Islet precursor cell (in vitro differentiated cells): ENCODE measurements at places on chromosomes 7 and 10.
A peak's percentile ranks its signal among the peaks of the same experiment; 100 is the strongest.

GRCh38 chr10:89923661-89924060 is 222.3 kb downstream of the KIF20B start:
- no peak for DNase-seq

GRCh38 chr7:99473315-99473596 is 566 bp downstream of the ZNF789 start:
- no peak for DNase-seq

- no peak for DNase-seq
Observed at GRCh38 chr7:14579971-14580370, 322.6 kb downstream of the DGKB start.

GRCh38 chr10:36681751-36682632 is 443.4 kb upstream of the ANKRD30A start:
- peak; percentile 72 for DNase-seq

DNA sequence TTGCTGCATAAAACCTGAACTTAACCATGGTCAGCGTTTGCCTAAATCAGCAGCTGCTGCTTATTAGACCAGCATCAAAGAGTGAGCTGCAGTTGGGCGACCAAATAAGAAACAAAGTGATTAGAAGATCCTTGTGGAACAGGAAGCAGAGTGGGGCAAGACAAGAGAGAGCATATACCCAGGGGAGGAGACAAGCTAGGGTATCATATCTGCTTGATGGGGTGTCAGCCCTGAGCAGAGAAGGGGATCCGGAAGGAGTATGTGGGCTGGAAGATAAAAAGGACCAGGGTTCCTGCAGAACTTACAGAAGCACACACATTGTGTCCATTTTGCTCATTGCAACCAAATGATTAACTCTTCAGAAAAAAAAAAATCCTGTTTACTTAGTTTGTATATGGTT is 213.6 kb downstream of the CELF2 start:
- no peak for DNase-seq

DNA sequence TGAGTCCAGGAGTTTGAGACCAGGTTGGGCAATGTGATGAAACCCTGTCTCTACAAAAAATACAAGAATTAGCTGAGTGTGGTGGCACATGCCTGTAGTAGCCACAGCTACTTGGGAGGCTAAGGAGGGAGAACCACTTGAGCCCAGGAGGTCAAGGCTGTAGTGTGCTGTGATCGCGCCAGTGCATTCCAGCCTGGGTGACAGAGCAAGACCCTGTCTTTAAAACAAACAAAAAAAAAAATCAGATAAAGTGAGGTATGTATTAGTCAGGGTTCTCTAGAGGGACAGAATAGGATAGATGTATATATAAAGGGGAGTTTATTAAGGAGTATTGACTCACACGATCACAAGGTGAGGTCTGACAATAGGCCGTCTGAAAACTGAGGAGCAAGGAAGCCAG is 101.5 kb upstream of the GPR26 start:
- DNase-seq = no peak

DNA sequence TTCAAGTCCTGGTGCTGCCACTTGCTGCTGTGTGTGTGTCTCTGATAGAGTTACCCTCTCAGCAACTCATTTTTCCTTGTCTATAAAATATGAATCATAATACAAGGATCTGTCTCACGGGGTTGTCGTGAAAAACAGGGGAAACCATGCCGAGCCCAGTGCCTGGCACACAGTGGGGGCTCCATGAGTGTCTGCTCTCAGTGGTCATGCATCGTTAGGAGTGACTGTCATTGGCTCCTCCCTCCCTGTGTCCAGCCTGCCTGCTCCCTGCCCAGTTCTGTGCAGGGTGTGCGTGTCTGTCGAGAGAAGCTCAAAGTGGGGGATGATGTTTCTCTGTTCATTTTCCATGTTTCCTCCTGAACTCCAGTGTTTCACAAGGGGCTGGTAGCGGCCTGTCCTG is 83.6 kb upstream of the LRRC4 start:
- DNase-seq = no peak

DNA sequence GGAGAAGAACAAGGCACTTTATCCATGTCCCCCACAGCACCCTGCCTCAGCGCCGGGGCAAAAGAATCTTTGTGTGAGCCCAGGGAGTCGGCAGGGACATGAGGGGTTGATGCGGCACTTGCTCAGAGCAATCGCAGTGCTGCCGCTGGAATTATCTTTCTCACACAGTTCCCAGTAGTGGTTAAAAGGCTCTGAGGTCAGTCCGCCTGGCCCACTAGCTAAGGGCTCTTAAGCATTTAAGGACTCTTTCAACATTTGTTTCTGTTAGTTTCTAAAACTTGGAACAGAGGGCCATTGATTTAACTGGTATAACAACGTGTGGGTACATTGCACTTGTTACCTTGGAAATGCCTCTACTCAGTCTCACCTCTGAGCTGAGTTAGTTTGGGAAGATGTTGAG is 208.0 kb upstream of the C7orf33 start:
- DNase-seq = no peak

DNA sequence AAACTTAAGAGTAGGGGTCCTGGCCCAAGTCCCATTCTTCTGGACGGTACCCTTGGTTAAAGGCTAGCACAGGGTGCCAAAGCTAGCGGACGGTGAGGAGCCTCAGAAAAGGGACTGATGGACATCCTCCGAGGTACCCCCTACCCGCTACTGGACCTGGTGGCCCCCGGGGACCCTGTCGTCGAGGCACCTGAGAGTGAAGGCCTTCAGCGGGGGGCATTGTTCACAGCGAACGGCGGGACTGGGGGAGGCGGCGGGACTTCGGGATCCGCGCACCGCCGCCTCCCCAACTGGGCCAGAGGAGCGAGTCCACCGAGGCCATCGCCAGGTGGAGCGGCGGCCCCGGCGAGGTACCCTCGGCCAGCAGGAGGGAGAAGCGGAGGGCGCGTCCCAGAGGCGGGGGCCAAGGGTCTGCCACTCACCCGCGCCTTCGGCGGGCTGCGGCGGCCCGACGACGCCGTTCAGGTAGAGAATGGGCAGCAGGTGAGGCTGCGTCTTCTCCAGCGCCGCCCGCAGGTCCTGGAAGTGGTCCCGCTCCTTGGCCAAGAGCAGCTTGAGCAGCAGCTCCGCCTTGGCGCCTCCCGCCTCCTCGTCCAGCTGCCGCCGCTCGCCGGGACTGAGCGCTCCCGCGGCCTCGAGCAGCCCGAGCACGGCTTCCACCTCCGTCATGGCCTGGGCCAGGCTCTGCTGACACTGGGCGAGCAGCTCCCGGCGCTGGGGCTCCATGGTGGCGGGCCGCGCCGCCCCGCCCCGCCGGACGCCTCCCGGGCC is 575 bp downstream of the DLG5 start:
- peak; percentile 86 for DNase-seq

DNA sequence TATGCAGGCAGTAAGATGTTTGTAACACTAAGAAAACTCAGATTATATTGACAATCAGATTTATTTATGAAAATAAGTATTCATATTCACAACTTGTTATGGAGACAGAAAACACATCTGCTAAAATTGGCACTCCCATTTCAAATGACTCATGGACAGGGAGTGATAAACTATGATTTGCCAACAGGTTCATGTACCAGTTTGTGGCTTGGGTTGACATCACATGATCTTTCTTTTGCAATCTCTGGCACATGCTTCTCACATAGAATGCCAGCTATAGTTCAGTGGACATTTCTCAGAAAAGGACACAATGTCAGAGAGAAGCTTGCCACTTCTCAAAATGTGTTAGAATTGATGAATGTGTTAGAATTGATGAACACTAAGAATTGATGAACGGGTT is 663.2 kb upstream of the ANKRD30A start:
- DNase-seq = no peak

DNA sequence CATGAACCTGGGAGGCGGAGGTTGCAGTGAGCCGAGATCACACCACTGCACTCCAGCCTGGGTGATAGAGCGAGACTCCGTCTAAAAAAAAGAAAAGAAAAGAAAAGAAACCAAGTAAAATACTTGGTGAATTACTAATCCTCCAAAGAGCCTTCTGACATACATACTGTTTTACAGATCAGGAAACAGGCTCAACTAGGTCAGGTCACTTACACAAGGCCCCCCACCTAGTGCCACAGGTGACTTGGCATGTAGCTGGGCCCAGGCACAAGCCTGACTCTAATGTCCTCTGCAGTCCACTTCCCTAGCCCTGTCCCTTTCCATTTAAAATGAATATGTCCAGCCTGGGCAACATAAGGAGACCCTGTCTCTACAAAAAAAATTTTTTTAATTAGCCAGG is 157.0 kb downstream of the TPST1 start:
- no peak for DNase-seq

- no peak for DNase-seq
Observed at GRCh38 chr10:79316671-79317431, 30.4 kb upstream of the PPIF start.

- no peak for DNase-seq
Observed at GRCh38 chr7:82559193-82559805, 115.7 kb upstream of the CACNA2D1 start.

GRCh38 chr7:152979376-152979775 is 219.8 kb downstream of the ACTR3B start:
- DNase-seq = no peak

DNA sequence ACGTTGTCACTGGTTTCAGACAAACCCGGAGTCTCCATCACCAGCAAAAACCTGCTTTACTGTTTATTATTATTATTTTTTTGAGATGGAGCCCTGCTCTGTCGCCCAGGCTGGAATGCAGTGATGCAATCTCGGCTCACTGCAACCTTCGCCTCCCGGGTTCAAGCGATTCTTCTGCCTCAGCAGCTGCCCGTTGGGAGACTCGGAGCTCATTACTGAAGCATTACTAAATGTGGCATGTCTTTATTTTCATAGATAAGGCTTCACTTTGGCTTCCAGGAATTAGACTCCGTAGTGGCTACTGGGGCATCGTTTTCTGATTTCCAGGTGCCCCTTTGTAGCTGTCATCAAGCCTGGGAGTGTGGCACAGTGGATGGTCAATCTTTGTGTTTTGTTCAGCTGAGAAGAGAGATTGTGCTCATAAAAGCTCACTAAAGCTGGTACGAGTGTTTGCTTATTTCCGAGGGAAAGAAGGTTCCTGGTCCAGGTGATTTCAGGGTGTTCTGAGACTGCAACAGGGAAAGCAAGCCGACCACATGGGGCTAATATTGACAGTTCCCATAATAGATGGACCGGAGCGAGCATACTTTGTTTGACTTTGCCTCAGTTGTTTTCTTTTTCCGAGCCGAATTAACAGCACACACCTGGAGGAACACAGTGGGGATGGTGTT is 163.1 kb downstream of the CAMK1D start:
- peak; percentile 15 for DNase-seq

- DNase-seq = no peak
Observed at GRCh38 chr10:6123532-6123931, 34.7 kb downstream of the RBM17 start.

DNA sequence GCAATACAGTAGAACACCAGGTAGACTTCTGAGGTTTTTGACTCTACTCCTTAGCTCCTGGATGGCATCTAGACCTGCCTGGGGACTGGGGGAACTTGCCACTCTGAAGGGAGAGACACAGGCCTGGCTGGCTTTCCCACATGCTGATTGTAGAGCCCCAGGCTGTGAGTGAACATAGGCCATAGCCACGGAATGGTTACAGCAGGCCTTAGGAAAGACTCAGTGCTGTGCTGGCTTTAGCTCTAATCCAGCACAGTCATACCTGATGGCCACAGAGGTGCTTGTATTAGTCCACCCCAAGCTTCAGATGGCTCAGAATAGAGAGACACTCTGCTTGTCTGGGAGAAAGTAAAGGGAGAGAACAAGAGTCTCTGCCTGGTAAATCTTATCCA is 35.0 kb upstream of the ARHGAP12 start:
- peak; percentile 79 for DNase-seq

DNA sequence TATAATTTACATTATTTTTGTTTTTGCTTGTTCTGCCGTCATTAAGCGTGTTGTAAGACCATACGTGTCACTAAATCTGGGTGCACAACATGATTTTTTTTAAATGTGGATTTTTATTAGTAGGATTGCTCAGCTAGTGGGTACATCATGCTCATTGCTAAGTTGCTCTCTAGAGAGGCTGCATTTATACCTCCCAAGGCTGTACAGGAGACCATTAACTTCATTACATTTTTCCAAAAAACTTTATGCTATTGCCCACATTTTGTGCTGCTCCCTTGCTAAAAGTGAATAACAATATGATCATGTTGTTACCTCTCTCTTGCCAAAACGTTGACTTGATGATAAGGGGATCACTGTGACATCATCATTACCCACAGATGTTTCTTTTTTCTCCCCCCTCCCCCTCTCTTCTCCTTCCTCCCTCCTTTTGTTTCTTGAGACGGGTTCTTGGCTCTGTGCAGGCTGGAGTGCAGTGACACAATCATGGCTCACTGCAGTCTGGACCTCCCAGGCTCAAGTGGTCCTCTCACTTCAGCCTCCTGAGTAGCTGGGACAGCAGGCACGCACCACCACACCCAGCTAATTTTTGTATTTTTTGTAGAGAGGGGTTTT is 65.1 kb downstream of the BMPR1A start:
- DNase-seq = no peak

- DNase-seq = no peak
Observed at GRCh38 chr10:68752711-68753350, 31.8 kb downstream of the CCAR1 start.
